Calu3 (cell line): ENCODE measurements at places on chromosomes 5 and 9.

DNA sequence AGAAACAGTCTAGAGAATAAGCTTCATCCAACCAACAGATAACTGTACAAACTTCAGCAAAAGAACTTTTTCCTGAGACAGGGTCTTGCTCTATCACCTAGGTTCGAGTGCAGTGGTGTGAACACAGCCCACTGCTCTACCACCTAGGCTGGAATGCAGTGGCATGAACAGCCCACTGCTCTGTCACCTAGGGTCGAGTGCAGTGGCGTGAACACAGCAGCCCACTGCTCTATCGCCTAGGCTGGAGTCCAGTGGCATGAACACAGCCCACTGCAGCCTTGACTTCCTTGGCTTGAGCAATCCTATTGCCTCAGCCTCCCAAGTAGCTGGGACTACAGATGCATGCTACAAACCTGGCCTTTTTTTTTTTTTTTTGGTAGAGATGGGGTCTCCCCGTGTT is 43.4 kb downstream of the ERMP1 start:
- DNase-seq, result no peak

DNA sequence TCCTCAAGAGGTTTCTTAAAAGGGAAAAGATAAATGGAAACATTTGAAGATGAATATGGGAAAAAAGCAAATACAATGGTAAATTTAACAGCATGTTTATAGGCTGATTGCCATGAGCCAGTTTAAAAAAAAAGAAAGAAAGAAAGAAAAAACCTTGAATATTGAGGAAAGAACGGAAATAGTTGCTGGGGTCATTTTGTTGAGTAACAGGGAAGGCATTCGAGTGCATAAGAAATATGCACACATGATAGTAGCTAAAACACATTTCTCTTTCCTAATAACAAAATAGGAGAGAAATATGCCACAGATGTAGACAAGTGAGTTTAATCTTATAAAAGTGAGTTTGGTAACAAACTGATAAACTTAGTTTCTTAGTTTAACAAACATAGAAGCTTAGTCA is 864.6 kb upstream of the ACO1 start:
- DNase-seq, result no peak

GRCh38 chr9:91515074-91515687 is 91.5 kb upstream of the NFIL3 start:
- peak; percentile 19 for DNase-seq

- DNase-seq, result no peak
Measured at GRCh38 chr5:158468444-158468843, 609.5 kb upstream of the CLINT1 start.

DNA sequence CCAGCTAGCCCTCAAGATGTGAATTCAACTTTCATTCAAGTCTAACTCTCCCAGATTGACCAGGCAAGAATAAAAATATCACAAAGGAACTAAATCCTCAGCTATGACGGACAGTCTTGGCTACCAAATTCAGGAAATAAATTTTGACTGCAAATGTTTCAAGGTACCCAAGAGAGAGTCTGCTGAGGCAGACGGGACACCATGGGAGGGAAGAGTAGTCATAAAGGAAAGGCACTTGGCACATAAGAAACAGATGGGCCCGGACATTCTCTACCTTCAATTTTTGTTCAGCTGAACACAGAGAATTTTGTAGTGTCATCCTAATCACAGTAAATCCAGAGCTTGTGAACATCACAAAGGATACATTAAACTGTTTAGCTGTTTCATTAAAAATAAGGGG is 390.0 kb downstream of the DTWD2 start:
- DNase-seq, result no peak

- DNase-seq, result peak; percentile 80
Measured at GRCh38 chr5:171629628-171630349, 155.8 kb upstream of the SMIM23 start.

DNA sequence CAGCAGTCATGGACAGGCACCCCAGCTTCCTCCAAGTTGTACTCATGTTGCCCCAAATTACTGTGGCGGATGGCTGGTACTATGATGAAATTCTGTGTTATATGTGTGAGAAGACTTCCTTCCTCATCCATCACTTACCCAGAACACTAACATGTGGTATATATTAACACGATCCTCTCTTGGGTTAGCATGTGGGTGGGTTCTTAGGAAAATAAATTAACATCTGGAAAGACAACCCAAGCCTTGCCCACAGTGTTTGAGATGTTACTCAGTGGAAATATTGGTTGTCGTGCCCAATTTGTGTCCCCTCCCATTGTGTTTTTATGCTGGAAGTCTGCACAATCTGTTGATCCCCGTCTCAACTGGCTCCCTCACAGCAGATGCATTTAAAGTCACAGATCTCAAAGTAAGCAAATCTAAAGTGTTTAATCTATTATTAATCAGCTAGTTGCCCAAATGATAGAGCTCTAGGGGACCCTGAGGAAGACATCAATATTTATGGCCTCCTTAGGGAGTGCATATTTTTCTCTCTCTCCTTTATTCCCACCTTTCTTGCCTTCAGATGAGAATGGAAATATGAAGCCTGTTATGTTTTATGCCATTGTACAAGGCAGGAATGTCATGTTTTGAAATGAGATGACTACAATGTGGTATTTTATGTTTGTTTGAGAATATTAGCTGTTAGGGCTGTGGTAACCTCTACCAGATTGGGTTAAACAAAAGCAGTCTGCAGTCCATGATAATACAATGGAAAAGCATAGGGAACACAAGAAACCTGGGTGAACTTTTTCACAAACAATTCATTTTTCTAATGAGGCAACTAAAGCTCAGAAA is 93.9 kb downstream of the GRIA1 start:
- no peak for DNase-seq

DNA sequence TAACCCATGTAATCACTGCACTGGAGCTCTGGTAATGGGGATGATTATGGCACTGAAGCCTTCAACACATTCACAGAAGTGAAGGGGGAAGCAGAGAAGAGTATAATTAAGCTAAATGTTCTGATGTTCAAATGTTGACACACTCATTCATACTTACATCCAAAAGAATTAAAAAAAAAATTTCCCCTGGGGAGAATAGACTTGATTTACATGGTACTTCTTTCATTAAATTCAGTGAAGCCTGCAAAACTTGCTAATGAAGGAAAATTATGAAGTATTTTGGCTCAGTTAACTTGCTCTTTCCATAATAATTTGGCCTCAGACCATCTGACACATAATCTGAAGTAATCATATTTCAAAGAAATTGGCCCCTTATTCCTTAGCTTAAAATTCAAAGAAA is 428.8 kb downstream of the SH3GL2 start:
- DNase-seq, result no peak

DNA sequence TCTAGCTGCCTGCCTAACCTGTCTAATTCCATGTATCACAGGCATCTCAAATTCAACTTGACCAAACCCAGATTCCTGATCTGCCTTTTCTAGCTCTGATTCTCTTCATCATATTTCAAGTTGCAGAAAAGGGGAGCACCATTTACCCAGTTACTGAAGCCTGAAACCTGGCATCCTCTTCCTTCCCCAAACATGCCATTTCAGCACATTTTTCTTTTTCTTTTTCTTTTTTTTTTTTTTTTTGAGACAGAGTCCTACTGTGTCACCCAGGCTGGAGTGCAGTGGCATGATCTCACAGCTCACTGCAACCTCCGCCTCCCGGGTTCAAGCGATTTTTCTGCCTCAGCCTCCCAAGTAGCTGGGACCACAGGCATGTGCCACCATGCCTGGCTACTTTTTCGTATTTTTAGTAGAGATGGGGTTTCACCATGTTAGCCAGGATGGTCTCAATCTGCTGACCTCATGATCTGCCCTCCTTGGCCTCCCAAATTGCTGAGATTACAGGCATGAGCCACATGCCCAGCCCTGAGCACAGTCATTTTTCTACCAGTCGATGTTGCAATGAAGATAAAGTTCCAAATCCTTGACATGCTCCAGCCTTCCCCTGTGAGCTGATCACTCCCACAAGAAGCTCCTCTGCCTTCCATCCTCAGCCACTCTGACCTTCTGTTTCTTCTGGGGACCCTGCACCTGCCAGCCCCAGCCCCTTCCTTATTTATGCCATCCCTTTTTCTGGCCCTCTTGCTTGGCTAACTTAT is 32.2 kb downstream of the ACER2 start:
- no peak for DNase-seq

DNA sequence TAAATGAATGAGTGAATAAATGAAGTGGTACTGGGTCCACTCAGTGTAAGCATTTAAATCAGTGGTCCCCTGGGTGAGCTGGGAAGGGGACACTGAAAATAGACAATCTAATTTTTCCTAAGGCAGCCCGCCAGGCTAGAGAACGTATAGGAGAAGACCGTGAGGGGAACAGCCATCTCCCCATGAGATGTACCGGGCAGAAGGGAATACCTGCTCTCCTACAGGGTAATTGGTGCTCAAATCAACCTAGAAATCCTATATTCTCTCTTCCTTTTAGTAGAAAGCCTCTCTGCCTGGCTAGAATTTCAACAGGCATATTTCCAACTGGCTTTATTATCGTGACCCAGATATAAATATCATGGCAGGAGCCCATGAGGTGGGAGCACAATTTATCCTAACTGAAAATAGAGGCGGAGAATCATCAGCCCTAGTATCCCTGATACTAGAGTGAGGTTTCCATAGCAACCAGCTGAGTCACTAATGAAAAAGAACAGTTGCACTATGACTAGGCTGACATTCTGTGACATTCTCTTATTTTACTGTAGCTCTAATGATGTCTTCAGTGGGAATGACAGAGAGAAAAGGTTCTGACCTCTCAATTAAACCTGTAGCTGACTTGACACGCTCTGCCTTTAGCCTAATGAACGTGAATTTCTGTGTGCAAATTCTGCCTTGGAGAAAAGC is 96.5 kb upstream of the CAST start:
- no peak for DNase-seq

DNA sequence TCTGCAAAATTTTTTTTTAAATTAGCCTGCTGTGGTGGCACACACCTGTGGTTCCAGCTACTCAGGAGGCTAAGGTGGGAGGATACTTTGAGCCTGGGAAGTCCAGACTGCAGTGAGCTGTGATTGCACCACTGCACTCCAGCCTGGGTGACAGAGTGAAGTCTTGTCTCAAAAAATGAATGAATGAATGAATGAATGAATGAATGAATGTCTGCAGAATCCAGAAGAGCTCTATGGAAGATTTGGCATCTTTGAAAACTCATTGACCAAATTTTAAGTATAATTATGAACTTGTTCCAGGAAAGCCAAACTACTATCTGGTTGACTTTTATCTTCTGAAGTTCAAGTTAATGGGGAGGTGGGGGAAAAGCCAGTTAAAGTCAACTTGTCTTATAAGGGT is 94.2 kb upstream of the ERBIN start:
- DNase-seq, result no peak
